ENCODE measurements at places on chromosomes 4 and X.

GRCh38 chrX:14899607-14900006 lies 26.4 kb downstream of the MOSPD2 start:
- no peak for DNase-seq

DNA sequence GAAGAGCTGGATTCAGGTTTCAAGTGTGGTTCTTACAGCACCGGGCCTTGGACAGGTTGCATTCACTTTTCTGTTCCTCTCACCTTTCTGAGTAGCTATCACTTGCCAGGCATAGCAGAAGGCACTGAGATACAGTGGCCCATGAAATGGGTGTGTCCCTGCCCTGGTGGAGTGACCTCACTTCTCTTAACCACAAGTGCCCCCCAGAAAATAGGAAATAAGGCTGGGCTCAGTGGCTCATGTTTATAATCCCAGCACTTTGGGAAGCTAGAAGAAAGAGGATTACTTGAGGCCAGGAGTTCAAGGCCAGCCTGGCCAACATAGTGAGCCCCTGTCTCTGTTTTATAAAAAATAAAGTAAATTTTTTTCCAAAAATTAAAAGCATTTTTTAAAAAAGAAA lies 101.7 kb upstream of the KIT start:
- no peak for DNase-seq

DNA sequence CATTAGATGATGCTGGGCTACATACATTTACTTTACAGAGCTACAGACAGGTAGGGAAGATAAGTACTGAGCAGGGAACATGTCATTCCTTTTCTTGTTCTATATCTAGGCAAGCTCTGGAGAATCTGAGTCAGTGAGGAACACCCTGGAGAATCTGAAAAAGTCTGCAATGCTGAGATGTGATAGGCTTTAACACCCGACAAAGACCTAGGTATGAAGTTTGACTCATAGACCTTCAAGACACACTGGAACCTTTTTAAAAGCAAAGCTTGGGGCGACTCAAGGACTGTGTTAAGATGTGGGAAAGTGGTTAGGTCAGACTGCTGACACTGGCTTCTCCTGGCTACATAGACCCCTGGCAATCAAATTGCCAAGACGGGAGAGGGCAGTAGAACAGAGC lies 42.8 kb downstream of the OSTC start:
- DNase-seq: no peak

- no peak for DNase-seq
Observed at GRCh38 chr4:176896211-176896610, 103.5 kb upstream of the VEGFC start.

- DNase-seq: no peak
Observed at GRCh38 chr4:10808591-10808990, 124.0 kb upstream of the CLNK start.
